Lower leg skin (tissue), 4 donors: ENCODE measurements at places on chromosomes 1 and 21.

DNA sequence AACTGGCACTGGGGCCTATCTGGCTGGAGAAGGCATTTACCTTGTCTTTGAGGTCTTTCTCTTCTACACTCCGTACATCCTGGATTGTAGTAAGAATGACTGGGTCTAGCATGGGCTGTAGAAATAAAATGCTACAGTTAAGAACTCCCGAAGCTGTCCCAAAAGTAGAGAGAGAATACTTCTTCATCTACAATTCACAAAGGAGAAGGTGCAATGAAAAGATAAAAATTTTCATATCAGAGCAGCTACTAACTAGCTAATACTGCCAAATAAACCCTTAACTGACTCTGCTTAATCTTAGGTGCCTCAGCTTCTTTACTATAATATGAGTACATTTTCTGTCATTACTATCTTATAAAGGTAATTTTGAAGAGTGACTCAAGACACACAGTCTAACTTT, 55.6 kb downstream of the USP24 start:
- no peak for DNase-seq

- no peak for DNase-seq
Observed at GRCh38 chr1:42851420-42851819, 5.0 kb downstream of the ZNF691 start.

DNA sequence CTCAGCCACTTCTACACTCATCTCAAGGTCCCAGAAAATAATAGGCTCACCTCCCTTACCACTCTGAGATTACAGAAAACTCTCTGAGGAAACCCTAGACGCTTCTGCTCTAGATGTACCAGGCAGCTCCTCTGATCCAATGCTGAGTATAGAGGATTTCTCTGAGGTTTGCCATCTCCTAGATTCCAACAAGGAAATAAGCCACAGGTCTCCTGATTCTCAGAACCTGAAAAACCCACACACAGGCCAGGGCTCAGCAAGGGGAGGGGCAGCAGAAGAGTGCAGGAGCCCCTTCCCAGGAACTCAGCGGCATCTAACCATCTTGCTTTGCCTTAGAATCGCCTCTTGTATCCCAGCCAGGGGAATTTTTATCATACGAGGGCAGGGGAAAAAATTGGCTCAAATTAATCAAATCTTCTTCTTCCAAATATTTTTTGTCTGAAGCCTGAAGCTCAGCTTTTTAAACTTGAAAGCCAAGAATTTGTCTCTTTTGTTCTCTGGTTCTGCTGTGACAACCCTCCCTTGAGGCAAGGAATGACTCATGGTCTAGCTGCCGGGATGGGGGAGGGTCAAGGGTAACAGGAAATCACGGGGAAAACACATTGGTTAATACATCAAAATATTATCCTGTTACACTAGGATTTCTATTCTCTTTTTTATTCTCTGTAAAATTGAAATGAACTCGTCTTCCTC, 30.8 kb downstream of the GORAB start:
- DNase-seq, result peak; percentile 79

DNA sequence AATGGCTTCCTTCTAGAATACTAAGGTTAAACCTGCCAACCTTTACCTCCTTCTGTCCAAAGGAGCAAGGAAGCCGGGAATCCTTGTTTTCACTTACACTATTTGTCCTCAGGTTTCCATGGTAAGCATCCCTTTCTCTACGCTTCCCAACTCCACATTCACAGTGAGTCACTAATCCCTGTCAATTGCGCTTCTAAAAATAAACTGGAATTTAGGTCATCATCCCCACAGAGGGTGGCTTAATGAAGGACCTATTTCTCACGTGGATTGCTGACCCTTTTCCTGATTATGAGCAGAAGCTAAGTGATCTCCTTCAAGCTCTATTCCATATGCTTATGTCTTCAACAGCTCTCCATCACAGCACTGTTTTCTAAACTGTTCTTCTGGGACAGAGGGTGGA, 39.9 kb upstream of the ABCA4 start:
- DNase-seq, result no peak

GRCh38 chr1:28193701-28194161, 17.2 kb upstream of the PTAFR start:
- DNase-seq, result peak; percentile 36

- no peak for DNase-seq
Observed at GRCh38 chr1:207908107-207908734, 2.7 kb downstream of the CD34 start.

DNA sequence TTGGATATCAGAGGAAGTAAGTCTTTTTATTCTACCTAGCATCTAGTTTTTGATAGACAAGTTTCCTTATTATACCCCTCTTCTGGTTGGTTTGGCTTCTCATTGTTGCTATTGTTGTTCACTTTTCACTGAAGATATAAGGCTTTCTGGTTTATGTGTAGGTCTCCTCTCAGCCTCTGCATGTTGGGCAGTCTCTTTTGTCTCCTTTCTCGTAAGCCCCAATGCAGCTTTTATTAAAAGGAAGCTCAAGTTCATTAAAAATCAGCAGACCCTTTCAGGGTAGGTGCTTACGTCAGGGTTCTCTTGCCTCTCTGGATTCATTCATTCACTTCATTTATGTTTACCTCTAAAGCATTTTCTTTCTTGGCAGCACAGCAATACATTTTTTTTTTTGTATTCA, 4.8 kb upstream of the DHX9 start:
- no peak for DNase-seq

GRCh38 chr1:117089996-117090395, 29.9 kb downstream of the TTF2 start:
- DNase-seq, result no peak

- DNase-seq, result no peak
Observed at GRCh38 chr1:201020721-201021629, 2.5 kb downstream of the KIF21B start.

DNA sequence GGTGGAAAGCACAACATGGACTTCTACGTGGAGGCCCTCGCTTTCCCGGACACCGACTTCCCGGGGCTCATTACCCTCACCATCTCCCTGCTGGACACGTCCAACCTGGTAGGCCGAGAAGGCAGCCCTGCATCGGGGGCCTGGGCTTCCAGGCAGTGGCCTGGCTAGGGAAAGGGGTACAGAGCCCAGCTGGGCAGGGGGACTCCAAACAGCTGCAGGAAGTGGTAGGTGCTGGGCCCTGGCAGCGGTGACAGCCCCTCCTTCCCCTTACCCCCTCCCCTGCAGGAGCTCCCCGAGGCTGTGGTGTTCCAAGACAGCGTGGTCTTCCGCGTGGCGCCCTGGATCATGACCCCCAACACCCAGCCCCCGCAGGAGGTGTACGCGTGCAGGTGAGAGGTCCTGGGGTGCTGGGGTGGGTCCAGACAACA, 30.0 kb upstream of the PADI6 start:
- DNase-seq, result peak; percentile 79

DNA sequence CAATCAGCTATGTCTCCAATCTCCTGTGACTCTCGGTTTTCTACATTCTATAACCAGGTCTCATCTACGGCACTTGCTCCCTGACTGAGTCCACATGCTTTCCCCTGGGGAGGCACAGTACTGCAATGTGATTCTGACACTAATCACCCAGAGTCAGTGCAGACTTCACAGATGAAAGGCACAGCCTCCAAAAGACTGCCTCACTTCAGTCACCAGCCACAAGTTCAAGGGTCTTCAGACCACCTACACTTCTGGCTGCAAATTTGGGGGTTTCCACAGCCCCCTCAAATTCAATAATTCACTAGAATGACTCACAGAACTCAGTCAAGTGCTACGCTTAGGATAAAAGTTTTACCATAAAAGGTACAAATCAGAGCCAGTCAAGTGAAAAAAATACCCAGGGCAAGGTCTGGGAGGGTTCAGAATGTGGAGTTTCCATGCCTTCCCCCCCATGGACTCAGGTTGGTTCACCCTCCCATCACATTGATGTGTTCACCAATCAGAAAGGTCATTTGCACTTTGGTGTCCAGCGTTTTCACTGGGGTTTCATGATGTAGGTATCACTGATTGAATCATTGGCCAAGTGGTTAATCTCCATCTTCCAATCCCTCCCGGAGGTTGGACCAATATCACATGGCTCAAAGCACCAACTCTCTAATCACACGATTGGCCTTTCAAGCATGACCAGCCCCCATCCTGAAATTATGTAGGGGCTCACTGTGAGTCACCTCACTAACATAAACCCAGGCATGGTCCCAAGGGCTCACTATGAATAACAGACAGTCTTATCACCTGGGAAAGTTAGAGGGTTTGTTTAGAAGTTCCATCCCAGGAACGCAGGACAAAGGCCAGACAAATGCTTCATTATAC, 182.9 kb upstream of the CAMK1G start:
- no peak for DNase-seq

GRCh38 chr1:227234998-227235405, 83.3 kb downstream of the CDC42BPA start:
- DNase-seq, result no peak

- no peak for DNase-seq
Observed at GRCh38 chr1:89460325-89460724, 64.3 kb upstream of the LRRC8B start.

GRCh38 chr1:184051138-184051484, 419 bp upstream of the TSEN15 start:
- no peak for DNase-seq

GRCh38 chr1:203338335-203339036, 12.4 kb downstream of the FMOD start:
- DNase-seq, result no peak

- no peak for DNase-seq
Observed at GRCh38 chr1:17717594-17718535, 37.3 kb upstream of the ACTL8 start.

- DNase-seq, result no peak
Observed at GRCh38 chr1:171997936-171998335, 156.6 kb downstream of the DNM3 start.

DNA sequence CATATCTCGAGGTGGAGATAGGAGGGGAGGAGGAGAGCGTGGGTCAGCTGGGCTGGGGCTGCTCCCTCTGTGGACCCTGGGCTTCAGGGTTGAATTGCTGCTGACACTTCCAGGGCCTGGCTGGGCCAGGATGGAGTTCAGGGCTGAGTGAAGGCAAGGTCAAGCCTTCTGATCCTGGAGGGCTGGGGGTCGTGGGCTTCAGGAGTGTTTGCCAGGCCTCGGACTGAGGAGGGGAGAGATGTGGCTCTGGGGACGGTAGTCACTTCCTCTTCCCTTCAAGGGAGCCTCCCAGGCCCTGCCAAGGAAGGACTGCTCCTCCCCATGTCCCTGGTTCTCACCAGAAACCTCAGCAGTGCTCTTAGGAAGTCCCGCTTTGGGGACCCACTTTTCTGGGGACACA, 12.1 kb upstream of the FAM131C start:
- DNase-seq, result no peak

DNA sequence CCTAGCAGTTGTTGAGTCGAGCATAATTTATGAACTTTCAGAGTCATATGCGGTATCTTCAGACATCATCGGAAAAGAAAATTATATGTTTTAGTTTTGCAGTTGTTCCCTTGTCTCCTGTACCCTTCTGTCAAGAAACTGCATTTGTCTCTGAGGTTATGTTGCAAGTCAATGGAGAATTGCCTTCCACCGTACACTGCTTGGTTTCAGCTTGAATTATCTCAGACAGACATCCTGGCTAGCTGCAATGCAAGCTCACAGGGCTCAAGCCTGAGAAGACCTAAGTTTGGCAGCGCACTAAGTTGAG, 156.0 kb downstream of the NFIA start:
- DNase-seq, result no peak

- DNase-seq, result no peak
Observed at GRCh38 chr1:32372149-32372756, 9.9 kb downstream of the TSSK3 start.

- no peak for DNase-seq
Observed at GRCh38 chr1:183968386-183968785, 69.1 kb downstream of the COLGALT2 start.

GRCh38 chr1:176445402-176445801, 17.6 kb upstream of the PAPPA2 start:
- no peak for DNase-seq

DNA sequence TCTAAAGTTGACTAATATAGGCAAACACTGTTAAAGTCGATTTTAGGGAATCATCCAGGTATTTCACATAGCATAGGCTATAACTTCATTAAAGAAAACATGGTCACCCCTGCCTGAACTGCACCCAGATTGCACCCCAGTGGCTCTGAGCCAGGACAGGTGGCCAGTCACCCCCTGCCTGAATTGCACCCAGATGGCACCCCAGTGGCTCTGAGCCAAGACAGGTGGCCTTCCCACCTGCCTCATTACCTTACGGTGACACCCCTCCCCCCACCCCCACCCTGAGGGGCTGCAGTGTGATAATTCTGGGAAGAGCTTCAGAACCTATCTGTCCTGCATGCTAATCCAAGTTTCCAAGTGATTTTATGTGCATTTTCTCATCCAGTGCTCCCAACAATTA, 78.9 kb downstream of the DSCAM start:
- DNase-seq, result no peak

- no peak for DNase-seq
Observed at GRCh38 chr21:45326169-45326851, 38.6 kb upstream of the POFUT2 start.

- peak; percentile 72 for DNase-seq
Observed at GRCh38 chr1:26854906-26855305, 8.0 kb upstream of the SFN start.

- no peak for DNase-seq
Observed at GRCh38 chr1:14027099-14027498, 327.1 kb downstream of the PRDM2 start.

- DNase-seq, result no peak
Observed at GRCh38 chr1:56590520-56591011, 11.2 kb upstream of the PLPP3 start.

DNA sequence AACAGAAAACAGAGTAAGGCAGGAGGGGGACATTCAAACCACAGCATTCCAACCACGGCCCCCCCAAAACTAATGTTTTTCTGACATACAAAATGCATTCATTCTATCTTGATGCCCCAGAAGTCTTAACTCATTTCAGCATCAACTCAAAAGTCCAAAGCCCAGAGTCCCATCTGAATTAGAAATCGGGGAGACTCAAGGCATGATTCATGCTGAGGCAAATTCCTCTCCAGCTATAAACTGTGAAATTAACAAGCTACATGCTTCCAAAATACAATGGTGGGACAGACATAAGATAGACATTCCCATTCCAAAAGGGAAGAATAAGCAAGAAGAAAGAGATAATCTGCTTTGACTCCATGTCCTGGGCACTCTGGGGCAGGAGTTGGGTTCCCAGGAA, 73.9 kb downstream of the KCNJ15 start:
- DNase-seq, result peak; percentile 10

DNA sequence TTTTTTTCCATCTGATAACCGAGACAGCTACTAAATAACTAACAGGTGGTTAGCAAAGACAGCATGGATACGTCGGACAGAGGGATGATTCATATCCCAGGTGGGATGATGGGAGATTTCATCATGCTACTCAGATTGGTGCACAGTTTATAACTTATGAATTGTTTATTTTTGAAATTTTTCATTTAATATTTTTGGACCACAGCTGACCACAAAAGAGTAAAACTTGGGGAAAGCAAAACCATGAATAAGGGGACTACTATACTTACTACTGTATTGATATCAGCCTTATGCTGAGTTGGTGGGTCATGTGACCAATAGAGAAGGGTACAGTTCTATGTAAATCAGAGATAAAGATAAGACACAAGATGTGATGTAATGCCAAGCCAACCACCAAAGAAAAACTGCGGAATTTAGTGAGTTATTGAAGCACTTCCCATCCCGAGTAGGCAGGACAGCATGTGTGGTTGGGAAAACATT, 248.1 kb upstream of the C1orf105 start:
- DNase-seq, result no peak
